Kidney capillary endothelial cell (primary cell): ENCODE measurements at places on chromosomes 4 and X.

DNA sequence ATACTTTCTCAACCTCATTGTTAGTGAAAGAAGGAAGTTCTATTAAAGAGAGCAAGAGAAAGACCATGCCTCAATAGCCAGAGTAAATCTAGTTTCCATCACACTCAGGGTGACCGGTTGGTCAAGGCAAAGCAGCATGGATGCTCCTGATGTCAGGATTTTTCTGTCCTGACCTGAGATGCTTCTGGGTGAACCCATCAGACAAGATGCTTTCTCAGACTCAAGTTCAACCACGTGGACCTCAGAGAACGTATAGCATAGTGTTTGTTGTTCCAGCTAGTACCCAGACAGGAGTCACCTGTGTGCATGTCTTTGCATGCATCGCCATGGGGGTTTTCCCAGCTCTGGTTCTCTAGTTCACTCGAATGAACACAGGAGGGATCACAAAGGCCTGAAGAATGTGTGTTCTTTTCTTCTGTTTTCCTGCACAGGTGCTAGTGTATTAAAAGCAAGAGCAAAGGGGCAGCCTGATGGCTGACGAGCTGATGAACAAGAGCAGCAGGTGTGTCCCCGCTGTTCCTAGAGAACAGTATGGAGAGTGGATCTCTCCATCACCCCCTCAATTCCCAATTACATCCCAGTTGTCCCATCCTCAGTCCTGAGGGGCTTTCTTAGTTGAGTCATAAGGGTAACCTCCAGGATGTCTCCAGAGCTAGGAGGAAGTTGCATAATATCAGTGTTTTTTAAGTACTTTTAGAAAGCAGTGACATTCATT, 110.5 kb upstream of the ENPP6 start:
- no peak for DNase-seq

DNA sequence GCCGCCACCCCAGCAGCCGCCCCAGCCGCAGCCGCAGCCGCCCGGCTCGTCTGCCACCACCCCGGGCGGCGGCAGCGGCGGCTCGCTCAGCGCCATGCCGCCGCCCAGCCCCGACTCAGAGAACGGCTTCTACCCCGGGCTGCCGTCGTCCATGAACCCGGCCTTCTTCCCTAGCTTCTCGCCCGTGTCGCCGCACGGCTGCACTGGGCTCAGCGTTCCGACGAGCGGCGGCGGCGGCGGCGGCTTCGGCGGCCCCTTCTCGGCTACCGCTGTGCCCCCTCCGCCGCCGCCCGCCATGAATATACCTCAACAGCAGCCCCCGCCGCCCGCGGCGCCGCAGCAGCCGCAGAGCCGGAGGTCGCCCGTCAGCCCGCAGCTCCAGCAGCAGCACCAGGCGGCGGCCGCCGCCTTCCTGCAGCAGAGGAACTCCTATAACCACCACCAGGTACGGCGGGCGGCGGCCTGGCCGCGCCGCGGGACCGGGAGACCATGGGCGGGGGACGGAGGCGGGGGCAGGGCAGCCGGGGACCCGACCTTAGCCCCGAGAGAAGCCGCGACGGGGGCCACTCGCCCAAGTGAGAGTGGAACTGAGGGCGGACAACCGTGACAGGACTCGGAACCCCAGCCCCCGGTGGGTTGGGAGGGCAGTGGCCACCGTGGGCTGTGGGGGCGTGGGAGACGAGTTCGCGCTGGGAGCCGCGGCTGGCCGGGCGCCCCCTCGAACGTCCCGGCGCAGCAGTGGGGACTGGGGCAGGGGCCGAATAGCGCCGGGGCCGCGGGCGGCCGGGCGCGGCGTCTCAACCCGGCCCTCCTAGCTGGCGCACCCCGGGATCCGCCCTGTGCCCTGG, 1.8 kb downstream of the CPEB2 start:
- no peak for DNase-seq

- DNase-seq = no peak
These were observed 63.7 kb upstream of the ESX1 start for GRCh38 chrX:104318330-104319009.

- no peak for DNase-seq
These were observed 1151.3 kb upstream of the IGFBP7 start for GRCh38 chr4:58261526-58261925.

GRCh38 chr4:102196221-102196620, 149.1 kb downstream of the SLC39A8 start:
- peak; percentile 68 for DNase-seq

DNA sequence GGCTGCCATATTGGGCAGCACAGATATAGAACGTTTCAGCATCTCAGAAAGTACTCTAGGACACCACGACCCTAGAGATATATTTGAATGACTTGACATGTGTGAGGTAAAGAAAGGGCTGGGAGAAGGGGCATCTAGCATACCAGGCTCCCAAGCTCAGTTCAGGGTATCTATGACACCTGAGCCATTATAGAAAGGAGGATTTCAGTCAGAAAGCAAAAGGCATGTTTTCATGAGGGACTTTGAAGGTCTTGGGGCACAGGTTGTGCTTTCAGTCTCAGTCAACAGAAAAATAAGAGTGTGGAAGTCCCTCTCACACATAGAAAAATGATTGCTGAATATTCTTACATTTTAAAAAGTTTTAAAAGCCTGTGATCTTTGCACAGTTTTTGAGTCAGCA, 51.6 kb downstream of the NIPAL1 start:
- no peak for DNase-seq

DNA sequence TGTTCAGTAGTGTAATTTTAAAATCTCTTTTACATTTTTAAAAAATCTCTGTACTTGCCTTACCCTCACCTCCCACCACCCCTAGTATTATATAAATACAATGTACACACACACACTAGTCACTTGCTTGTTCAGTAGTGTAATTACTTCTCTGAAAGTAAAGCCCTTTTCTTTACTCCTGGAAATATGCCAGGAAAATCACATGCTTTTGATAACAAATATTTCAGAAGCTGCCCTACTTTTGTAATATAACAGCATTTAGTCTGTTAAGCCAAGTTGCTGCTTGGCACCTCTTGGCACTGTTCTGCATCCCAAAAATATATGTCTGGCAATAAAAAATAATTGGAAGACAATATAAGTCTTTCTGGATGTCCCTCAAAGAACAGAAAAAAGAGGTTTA, 172.8 kb upstream of the APOOL start:
- no peak for DNase-seq

- no peak for DNase-seq
These were observed 259.1 kb downstream of the CAMK2D start for GRCh38 chr4:113502476-113502875.

GRCh38 chr4:18022572-18023050, 1.1 kb upstream of the LCORL start:
- DNase-seq = peak; percentile 10

DNA sequence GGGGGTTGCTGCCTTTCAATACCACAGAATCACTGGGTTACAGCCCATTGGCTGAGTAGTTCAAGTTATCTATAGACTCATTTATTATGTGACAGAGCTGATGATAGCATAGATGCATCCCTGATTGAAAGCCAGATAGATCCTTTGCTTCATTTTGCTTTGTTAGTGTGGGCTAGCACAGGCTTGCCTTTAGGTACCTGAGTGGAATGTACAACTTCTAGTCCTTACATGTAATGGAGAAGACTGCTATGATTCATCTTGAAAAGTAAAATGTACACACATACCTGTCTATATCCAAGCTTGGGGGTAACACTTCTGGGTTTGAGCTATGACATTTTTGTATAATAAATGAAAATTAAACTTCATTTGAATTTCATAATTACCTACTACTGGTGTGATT, 226.0 kb upstream of the FTHL17 start:
- DNase-seq = no peak

DNA sequence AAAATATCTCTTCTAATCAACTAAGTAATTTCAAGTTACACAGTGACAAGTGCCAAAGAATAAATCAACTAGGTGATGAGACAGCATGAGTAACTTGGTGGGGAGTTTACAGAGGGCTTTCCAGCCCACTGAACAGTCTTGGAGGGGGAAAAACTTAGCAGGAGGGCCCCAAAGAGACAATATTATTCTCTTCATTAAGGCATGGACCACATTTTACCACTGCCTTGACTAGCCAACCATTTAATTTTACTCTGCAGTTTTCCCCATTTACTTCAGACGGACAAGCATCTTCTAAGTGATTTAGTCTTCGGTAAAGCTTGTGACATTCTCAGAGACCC, 25.3 kb upstream of the GATB start:
- no peak for DNase-seq

DNA sequence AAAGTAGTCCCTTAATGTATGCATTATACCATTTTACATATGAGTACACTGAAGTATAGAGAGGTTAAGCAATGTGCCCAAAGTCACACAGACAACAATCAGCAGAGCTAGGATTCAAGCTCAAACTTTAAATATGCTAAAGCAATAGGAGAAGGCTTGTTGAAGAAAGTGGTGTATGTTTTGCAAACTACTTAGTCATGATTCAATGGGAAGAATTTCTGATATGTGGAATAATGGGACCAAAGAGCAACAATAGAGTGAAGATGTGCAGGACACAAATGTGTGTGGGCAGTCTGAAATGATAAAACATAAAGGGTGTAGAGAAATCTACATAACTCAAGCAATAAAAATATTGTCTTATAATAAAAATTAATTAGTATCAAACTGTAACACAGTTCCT, 109.0 kb upstream of the ARSJ start:
- no peak for DNase-seq

DNA sequence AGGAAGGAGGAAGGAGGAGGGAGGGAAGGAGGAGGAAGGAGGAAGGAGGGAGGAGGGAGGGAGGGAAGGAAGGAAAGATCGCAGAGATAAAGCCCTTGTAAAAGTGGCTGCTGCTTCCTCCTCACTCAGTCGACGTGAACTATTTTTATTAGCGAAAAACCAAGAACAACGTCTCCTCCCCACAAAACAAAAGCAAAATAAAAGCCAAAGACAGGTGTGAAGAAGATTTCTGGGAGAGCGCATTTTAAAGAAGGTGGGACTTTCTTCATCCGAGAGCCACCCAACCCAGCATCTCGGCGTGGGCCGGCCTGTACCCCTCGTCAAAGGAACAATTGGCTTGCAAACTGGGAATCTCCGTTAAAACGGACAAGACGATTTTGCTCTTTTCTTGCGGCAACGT, 40.7 kb upstream of the ASMTL start:
- no peak for DNase-seq

GRCh38 chrX:63746715-63747114, 38.3 kb downstream of the ARHGEF9 start:
- DNase-seq = no peak

GRCh38 chr4:174181827-174182226, 101.6 kb downstream of the FBXO8 start:
- no peak for DNase-seq

GRCh38 chr4:54367059-54367458, 138.0 kb downstream of the PDGFRA start:
- no peak for DNase-seq

GRCh38 chr4:121464854-121465253, 84.0 kb upstream of the QRFPR start:
- no peak for DNase-seq

DNA sequence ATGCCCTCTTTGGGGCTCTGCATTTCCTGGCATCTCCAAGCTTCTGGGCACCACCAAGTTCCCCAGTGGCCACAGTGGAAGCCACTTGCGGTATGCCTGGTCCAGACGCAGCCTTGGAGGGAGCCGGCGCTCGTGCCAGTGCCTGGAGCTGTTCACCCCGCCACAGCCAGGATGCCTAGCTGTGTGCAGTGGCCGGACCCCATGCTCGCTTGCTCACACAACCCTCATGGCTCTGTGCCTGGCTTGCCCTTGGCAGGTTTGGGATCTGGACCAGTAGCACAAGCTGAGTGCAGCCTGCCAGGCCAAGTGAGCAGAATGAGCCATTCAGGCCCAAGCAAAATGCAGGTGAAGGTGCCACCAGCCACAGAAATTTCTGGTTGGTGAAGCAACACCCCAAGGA, 283.5 kb downstream of the EVC2 start:
- no peak for DNase-seq

- DNase-seq = no peak
These were observed 96.6 kb upstream of the GUCY1A1 start for GRCh38 chr4:155569960-155570515.

DNA sequence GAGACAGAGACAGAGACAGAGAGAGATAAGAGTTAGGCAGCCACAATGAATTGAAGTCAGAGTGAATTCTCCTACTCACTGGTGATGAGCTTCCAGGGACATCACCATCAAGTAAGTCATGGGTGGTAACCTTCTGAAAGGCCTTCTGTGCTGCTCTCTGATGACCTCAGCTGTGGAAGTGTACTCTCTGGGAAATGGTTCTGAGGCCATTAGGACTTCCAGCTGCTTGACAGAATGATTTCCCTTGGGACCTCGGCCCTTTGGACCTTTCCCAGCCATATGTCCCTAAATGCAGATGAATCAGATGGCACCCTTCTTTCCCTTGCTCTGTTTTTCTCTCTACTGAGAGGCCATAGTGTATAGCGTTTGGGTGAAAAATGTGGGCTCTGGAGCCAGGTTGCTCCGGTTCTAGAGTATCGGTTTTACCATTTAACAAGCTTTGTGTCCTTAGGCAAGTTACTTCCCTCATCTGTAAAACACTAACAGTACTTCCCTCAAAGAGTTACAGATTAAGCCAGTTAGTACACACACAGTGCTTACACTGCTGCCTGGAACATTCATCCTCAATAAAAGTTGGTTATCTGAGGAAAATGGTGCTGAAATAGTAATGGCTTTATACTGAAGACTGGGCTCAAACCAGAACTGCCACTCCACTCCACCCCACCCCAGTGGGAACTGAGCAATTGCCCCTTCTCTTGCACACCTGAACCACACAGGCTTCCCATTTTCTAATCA, 7.6 kb downstream of the SEPTIN11 start:
- DNase-seq = no peak

DNA sequence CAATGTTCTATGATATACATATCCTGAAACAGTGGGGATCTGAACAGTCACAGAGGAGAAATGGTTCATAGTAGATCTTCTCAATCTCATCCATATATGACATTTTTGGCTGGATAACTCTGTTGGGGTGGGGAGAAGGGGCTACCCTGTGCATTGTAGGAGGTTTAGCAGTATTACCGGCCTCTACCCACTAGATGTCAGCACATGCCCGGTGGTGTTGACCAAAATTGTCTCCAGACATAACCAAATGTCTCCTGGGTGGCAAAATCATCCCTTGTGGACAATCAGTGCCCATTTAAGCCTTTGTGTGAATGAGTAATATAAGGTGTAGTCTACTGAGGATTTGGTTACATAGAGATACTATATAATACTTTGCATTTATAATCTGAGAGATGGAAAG, 89.9 kb downstream of the PLS3 start:
- peak; percentile 35 for DNase-seq

- no peak for DNase-seq
These were observed 488 bp downstream of the NAP1L5 start for GRCh38 chr4:88697141-88697540.

- no peak for DNase-seq
These were observed 98.8 kb downstream of the COX18 start for GRCh38 chr4:72970756-72971155.

DNA sequence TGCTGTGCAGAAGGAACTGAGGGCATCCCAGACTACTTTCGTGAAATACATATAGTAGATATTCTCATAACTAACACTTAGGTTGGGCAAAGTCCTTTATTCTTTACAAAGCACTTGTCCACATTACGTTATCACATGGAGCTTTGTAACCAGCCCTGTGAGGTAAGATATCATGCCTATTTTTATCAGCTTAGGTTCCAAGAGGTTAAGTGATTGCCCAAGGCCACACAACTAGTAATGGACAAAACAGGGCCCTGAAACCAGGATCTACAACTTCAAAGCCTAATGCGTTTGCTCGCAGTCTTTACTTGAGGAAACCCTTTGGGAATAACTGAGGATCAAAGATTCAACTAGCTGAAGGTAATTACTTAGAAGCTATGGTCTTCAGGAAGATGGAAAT, 261.5 kb downstream of the GPC3 start:
- DNase-seq = no peak

GRCh38 chrX:75989806-75990590, 182.9 kb upstream of the PBDC1 start:
- no peak for DNase-seq

GRCh38 chr4:1463927-1464540, 57.8 kb upstream of the NKX1-1 start:
- DNase-seq = no peak
